ENCODE measurements at places on chromosomes 12 and 14. TPM values are rescaled to one million over a fixed set of nuclear protein-coding genes. Genes with fewer than 3 reads are reported as not detected.
A peak's percentile ranks its signal among the peaks of the same experiment; 100 is the strongest.

The POMT2 gene
- total RNA-seq = 8.3 TPM

The ASB2 gene
- 9.6 TPM for total RNA-seq

The MSRB3 gene
- total RNA-seq = 29.1 TPM

The STAC3 gene
- 0.55 TPM for total RNA-seq

DNA sequence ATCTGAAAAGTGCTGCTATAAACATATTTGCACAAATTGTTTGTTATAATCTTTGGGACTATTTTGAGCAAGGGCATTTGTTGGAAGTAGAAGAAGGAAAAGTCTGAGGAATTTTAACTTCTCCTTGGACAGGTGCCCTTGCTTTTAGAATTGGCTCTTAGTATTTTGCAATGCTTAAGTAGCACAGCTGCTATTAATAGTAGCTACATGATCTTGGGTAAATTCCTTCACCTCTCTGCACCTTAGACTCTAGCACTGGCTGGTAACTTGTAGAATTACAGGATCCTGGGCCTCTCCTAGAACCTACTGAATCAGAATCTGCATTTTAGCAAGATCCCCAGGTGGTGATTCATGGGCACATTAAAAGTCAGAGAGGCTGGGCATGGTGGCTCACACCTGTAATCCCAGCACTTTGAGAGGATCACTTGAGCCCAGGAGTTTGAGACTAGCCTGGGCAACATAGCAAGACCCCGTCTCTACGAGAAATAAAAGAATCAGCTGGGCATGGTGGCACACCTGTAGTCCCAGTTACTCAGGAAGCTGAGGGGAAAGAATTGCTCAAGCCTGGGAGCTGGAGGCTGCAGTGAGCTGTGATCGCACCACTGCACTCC is 10.8 kb upstream of the TMEM120B start:
- H3K4me1 ChIP-seq = peaks cover 12% of the 10 kb centered on the region
- no peak for DNase-seq
- H3K4me3 ChIP-seq = no peak overlapping the region
- H3K27me3 ChIP-seq = no peaks in the 10 kb centered on the region
- no peaks in the 10 kb centered on the region for H3K36me3 ChIP-seq

DNA sequence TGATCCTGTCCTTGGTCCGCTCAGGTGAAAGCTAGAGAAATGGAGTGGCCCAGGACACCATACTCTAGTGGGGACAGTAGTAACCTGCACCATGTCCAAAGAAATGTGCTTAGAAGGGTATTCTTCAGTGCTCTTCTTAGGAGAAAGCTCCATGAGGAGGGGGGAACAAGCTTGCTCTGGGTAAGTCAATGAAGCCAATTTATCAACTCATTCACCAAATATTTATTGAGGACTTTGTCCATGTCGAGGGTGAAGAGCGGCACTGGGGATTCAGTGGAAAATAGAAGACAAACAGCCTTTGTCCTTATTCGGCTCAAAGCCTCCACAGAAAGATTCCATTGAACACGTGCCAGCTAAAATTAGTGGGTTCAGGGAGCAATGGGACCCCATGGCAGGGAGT is 677.8 kb downstream of the BCL11B start:
- H3K27me3 ChIP-seq = no peaks in the 10 kb centered on the region
- no peak for DNase-seq
- H3K4me3 ChIP-seq = no peak overlapping the region
- no peaks in the 10 kb centered on the region for H3K4me1 ChIP-seq

- H3K4me1 ChIP-seq = peaks cover 76% of the 10 kb centered on the region
- H3K4me3 ChIP-seq = no peak overlapping the region
- no peaks in the 10 kb centered on the region for H3K36me3 ChIP-seq
- no peaks in the 10 kb centered on the region for H3K27me3 ChIP-seq
- peak overlapping the region; percentile 87 for H3K27ac ChIP-seq
Observed at GRCh38 chr14:68251769-68252100, 432.2 kb downstream of the RAD51B start.

GRCh38 chr12:54522243-54522642 is 24.7 kb downstream of the NCKAP1L start:
- H3K36me3 ChIP-seq = peaks cover 50% of the 10 kb centered on the region
- DNase-seq = no peak
- no peak overlapping the region for H3K27ac ChIP-seq
- no peak overlapping the region for H3K4me3 ChIP-seq

Measured in stomach (tissue), 19 donors.